Adipose tissue (tissue), 3 donors: ENCODE measurements at places on chromosomes 3 and 15. TPM values are rescaled to one million over a fixed set of nuclear protein-coding genes. Genes with fewer than 3 reads are reported as not detected.

FETUB gene
- polyA plus RNA-seq: not detected

PRSS50 gene
- not detected for polyA plus RNA-seq

TEX55 gene
- polyA plus RNA-seq: not detected

SUSD5 gene
- polyA plus RNA-seq: 1.9 TPM

PIERCE2 gene
- 7.4 TPM for polyA plus RNA-seq

HES1 gene
- polyA plus RNA-seq: 16.0 TPM

GRM2 gene
- 0.14 TPM for polyA plus RNA-seq

SLC2A2 gene
- polyA plus RNA-seq: not detected

AHSG gene
- polyA plus RNA-seq: not detected
